Hematopoietic multipotent progenitor cell treated with erythropoietin and hydrocortisone succinate and interleukin-3 and kit ligand, for 15 days (in vitro differentiated cells): ENCODE measurements at places on chromosomes 4 and X.
A peak's percentile ranks its signal among the peaks of the same experiment; 100 is the strongest.

DNA sequence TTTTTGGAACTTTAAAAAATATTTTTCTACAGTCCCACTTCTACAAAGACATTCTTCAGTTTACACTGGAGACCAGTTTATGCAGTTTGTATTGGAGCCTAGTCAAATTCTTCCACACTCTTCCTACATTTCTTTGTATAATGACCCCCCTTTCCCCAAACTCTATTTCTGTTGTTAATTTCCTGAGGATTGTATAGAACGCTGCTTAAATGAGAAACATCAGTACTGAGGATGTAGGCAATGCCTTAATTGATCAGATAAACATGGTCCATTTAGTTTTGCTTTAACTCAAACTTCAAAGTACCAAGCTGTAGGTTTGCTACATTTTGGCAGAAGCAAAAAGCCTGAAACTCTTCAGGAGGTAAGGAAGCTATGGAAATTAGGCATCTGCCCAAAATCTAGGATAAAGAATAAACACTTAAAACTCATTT is 155.5 kb downstream of the SLC7A11 start:
- no peak for DNase-seq

DNA sequence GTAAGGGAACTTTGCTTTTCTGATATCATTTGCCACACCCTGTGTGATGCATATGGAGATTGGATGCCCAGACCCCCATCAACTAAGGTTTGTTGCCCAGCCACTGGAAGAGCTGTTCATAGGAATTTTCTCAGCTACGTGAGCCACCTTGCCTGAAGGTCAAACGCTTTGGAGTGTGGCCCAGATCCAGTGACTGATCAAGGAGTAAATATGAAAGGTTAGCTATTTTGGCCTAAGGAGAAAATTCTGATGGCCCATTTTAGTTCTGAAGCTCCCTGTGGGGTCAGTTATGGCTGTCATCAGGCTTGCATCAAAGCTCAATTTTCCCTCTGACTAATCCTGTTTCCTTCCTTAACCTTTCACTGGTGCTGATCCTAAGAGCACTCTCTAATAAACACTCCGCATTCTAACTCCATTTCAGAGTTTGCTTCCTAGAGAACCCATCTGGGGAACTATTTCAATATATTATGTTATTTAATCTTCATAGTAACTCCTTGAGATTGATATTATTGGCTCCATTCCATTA is 407.7 kb downstream of the SPRY1 start:
- no peak for DNase-seq

DNA sequence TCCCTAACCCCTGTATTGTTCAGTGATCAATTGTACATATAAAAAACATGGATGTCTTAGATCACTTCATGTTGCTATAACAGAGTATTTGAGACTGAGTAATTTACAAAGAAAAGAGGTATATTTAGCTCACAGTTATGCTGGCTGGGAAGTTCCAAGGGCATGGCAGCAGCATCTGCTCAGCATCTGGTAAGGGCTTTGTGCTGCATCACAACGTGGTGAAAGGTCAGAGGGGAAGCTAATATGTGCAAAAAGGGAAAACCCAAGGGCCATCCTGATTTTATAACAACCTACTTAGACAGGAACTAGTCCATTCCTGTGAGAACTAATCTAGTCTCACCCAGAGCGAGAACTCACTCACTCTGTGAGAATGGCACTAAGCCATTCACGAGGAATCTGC is 128.2 kb upstream of the OTUD4 start:
- DNase-seq: no peak

DNA sequence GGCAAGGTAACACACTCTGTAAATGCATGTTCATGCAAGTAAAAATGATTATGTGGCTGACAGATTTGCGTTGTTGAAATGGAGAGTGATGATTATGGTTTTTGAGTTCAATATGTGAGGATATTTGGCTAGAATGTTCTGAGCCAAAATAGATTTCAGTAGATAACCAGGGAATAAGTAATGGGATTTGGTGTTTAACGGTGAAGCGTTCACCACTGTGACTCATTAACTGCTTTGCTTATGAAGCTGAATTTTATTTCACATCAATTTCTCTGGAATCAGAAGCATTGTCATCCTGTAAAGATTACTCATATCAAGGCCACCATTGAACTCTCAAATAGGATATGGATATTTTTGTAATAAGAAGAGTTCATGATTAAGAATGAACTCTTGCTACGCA is 11.7 kb downstream of the AFP start:
- no peak for DNase-seq

- peak; percentile 87 for DNase-seq
These were observed at the start of gene C4orf33 for GRCh38 chr4:129095811-129096454. TSS of gene C4orf33 (plus strand) at chr4:129096152. CDS start at chr4:129102611, 6,459 bp downstream.

GRCh38 chrX:122641826-122642225 is 542.3 kb upstream of the GRIA3 start:
- no peak for DNase-seq

- no peak for DNase-seq
These were observed 87.0 kb downstream of the IRF2 start for GRCh38 chr4:184387351-184387750.

DNA sequence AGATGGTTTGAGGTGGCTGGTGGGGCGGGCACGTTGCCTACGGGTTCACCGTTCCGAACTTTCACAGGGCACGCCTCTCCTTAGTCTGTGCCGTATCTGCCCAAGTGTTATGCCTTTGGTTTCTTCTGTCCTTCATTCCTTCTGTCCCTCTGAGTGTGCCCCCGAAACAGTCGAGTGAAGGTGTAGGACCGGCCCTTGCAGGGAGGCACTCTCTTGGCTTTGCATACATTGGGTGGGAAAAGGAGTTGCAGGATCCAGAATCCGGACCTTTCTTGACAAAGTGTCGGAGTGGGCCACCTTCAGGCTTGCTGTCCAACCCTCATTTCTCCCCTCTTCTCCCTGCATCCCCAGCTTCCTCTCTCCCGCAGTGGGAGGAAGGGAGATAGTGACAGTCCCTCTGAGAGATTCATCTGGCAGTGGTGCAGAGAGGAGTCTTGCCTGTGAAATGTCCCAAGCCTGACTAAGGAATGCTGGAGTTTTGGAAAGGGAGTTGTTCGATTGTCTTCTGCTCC is 569 bp downstream of the ARFIP1 start:
- DNase-seq: no peak

DNA sequence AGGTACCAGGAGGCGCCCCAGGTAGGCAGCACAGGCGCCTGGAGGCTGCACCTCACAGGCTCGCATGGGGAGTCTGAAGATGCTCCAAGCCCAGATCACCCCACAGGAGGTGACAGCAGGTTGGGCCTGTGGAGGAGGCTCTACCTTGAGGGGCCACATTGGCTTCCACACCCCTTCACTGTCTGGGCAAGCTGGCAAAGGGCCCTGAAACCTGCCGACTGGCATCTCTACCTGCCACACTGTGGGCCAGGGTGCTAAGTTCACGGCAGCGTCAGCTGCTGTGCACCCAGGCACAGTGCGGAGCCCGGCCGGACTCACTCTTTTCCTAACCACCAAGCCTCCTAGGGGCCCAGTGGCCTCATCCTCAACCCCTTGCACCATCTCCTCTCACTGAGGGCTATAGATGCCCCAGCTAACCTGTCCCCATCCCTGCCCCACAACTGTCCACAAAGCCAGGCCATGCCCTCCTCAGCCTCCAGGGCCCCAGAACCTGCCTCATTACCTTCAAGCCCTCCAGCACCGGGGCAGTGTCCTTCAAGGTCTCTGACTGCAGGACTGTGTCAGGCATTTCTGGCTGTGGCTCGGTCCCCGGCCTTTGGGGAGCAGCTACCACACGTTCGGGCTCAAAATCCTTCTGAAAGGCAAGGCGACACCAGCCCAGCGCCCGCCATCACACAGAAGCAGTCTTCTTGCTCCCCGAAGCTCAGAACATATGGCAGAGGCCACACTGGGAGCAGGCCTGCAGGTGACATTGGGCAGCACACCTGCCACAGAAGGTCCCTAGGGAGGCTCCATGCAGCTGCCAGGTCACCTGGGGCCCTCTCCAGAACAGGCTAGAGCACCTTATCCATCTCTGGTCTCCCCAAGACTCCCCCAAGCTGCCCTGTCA is 28.8 kb downstream of the FGFR3 start:
- no peak for DNase-seq

DNA sequence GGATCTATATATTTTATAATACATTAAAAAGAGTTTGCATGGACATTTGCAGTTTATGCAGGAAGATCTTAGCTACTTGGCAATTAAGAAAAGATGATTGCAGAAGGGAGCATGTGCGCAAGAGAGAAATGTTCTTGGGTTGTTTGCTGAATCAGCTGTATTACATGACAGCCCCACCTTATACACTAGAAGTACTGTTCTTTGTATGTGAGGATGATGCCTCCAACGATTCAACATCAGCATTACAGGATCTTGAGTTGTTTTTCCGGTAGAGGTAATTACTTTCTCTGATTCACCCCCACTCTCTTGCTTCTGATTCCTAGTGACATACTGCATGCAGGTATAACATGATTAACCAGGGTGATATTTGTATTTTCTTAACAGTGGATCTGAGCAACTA is 140.8 kb downstream of the PCDH7 start:
- DNase-seq: no peak

- peak; percentile 18 for DNase-seq
These were observed 43.6 kb downstream of the TLR10 start for GRCh38 chr4:38738940-38739803.

- DNase-seq: no peak
These were observed 85.1 kb downstream of the FBXO8 start for GRCh38 chr4:174198396-174198795.

GRCh38 chr4:140243278-140243753 is 89.3 kb upstream of the MAML3 start:
- no peak for DNase-seq

DNA sequence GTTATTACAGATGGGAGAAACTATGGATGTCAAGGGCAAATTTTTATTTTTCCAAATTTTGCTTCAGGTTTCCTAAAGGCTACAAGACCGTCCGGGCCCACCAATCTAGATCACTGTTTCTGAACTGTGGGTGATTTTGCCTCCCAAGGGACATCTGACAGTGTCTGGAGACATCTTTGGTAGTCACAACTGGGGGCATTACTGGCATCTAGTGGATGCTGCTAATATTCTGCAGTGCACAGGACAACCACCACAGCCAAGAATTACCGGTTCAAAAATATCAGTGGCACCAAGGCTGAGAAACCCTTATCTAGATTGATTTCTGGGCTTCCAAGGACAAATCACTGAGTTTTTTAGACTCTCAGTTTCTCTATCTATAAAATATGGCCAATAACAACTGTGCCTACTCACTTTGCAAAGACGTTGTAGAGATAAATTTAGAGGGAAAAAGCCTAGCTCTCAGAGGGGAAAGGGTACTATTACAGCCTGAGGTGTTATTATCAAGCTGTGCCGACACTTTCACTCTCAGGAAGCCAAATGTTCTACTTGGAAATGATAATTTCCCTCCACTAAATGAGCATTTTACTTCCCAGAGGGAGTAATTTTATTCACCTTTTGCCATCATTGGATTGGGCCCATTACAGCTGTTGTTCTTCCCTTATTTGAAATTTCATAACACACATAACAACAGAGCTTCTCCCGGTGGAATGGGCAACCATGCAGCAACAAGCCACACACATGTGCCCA is 442.1 kb downstream of the CENPC start:
- no peak for DNase-seq

DNA sequence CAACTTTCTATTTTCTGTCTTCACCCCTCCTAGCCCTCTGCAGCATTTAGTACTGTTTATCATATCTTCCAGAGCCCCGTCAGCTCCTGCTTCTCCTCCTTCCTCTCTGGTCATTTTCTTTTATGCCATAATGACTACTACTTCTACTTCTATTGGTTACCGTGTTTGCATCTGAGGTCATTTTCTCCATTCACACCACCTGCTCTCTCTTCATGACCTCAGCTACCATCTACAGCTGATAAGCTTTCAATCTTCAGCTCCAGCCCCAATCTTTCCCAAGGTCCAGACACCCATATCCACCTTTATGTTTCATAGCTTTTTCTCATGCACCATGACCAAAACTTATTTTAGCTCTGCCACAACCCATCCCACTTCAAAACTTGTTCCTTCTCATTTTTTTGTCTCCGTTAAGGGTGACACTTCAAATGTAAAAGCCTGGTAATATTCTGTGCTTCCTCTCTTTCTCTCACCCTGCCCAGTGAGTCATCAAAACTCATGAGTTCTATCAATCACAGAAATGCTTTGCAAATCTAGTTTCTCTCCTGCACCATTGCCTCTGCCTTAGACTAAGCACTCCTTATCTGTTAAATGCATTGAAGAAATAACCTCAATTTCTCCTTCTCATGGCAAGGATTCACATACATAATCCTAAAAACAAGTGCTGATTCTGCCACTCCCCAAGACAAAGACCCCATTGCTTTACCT is 71.3 kb upstream of the IQCM start:
- DNase-seq: no peak

- DNase-seq: no peak
These were observed 37.9 kb upstream of the TRPC3 start for GRCh38 chr4:121989715-121990114.

DNA sequence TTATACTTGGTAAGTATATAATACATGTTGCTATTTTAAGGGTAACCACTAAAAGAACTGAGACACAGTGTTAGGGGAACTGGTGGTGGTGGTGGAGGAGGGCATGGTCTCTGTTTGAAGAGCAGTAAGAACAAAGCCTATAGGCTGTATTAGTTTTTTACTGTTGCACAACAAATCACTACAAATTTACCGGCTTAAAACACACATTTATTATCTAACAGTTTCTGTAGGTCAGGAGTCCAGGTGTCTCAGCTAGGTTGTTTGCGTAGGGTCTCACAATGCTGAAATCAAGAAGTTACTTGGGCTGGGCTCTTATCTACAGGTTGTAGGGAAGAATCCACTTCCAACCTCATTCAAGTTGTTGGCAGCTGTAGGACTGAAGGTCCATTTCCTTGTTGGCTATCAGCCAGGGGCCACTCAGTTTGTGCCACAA is 52.6 kb downstream of the CASK start:
- no peak for DNase-seq

- no peak for DNase-seq
These were observed 37.9 kb upstream of the CYP2U1 start for GRCh38 chr4:107893171-107894137.

GRCh38 chr4:151184523-151185458 is 85.4 kb downstream of the RPS3A start:
- DNase-seq: no peak

GRCh38 chr4:52638717-52639116 is 20.4 kb downstream of the USP46 start:
- DNase-seq: no peak

GRCh38 chr4:139692309-139693012 is 26.8 kb downstream of the MGST2 start:
- peak; percentile 17 for DNase-seq

GRCh38 chr4:41427931-41428600 is 109.9 kb upstream of the LIMCH1 start:
- no peak for DNase-seq

- no peak for DNase-seq
These were observed 427.2 kb downstream of the FAT4 start for GRCh38 chr4:125741825-125742452.

GRCh38 chrX:12932244-12932643 is 25.8 kb downstream of the TLR8 start:
- no peak for DNase-seq

DNA sequence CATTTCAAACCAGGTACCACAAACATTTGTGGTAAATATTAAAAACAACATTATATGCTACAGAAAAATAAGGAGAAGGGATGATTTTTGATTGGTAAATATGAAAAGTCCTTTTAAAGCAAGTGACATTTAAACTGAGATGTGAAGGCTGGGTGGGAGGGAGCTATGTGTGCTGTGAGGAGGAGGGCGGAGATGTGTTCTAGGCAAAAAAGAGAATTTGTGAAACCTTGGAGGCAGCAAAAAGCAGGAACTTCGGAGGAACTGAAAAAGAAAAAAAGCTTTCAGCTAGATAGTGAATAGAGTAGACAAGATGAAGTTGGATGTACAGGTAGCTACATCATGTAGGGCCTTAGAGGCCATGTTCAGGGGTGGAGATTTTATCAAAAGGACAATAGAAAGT is 10.1 kb upstream of the ARAP2 start:
- no peak for DNase-seq
